ENCODE measurements at places on chromosomes 11 and 22.

- DNase-seq: no peak
These were observed 28.5 kb upstream of the DDX6 start for GRCh38 chr11:118819334-118820024.

- no peak for DNase-seq
These were observed 28.4 kb upstream of the RAPSN start for GRCh38 chr11:47477323-47477722.

- no peak for DNase-seq
These were observed 1036.0 kb downstream of the OPCML start for GRCh38 chr11:132496341-132496740.

- no peak for DNase-seq
These were observed 89.8 kb upstream of the PARVA start for GRCh38 chr11:12287374-12288211.

GRCh38 chr22:33247758-33248157, 189.6 kb upstream of the SYN3 start:
- DNase-seq: no peak

- DNase-seq: no peak
These were observed 60.7 kb upstream of the MUC15 start for GRCh38 chr11:26632691-26633159.

- no peak for DNase-seq
These were observed 270.2 kb upstream of the LUZP2 start for GRCh38 chr11:24226606-24227005.

DNA sequence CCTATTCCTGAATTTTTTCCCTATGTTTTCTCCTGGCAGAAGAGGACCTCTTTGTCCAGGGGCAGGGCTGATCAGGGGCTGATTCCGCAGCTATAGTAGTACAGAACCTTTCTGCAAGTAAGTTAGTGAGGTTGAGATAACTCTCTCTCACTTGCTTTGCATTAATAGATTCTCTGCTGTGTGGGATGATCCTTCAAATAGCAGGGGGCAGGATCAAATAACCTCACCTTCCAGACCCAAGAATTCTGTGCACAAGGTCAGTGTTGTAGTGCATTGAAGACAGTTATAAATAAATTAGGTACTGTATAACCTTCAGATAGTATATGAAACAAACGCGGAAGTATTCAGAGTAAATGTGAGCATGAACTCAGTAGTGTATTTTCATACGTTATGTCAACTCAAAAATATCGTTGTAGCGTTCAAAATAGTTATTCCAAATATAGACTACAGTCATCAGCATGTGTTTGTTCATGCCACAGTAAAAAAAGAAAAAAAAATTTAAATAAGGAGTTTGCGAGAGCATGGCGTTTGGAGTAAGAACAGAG, 278 bp downstream of the MMP26 start:
- no peak for DNase-seq

GRCh38 chr11:921921-922678, 3.6 kb upstream of the AP2A2 start:
- DNase-seq: no peak

DNA sequence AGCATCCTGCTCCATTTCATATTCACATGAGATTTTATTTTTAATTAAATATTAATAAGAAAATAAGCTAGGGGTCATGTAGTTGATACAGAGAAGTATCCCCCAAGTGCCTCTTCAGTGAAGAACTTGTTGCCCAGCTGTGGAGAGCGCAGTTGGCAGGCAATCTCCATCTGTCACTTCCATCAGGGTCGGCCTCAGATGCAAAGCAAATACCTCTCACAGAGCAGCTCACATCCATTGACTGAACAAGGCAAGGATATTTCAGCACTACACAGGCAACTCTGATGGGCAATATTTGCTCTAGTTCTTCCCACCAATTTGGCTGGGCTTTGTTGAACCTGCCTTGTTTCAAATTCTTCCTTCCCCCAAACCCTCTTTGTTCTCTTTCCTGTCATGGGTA, 129.4 kb downstream of the NOX4 start:
- no peak for DNase-seq

- DNase-seq: no peak
These were observed 270.7 kb upstream of the SYN3 start for GRCh38 chr22:33328789-33329296.

Measured in substantia nigra (tissue), 51 donors.